CD8-positive, alpha-beta memory T cell (primary cell): ENCODE measurements at places on chromosomes 16 and 17. TPM values are rescaled to one million over a fixed set of nuclear protein-coding genes. Genes with fewer than 3 reads are reported as not detected.

GLP2R gene
- not detected for total RNA-seq

TPPP3 gene
- total RNA-seq = not detected

CCL7 gene
- not detected for total RNA-seq

CA7 gene
- total RNA-seq = not detected

PIK3R5 gene
- total RNA-seq = 28.6 TPM

NEUROD2 gene
- total RNA-seq = not detected

ABCC3 gene
- total RNA-seq = 0.37 TPM

IRX3 gene
- total RNA-seq = not detected

GRCh38 chr17:12485361-12485906 is 180.3 kb upstream of the MYOCD start:
- DNase-seq = no peak
- no peak overlapping the region for H3K27ac ChIP-seq
- no peak overlapping the region for H3K4me3 ChIP-seq
- no peaks in the 10 kb centered on the region for H3K36me3 ChIP-seq
- no peaks in the 10 kb centered on the region for H3K27me3 ChIP-seq

DNA sequence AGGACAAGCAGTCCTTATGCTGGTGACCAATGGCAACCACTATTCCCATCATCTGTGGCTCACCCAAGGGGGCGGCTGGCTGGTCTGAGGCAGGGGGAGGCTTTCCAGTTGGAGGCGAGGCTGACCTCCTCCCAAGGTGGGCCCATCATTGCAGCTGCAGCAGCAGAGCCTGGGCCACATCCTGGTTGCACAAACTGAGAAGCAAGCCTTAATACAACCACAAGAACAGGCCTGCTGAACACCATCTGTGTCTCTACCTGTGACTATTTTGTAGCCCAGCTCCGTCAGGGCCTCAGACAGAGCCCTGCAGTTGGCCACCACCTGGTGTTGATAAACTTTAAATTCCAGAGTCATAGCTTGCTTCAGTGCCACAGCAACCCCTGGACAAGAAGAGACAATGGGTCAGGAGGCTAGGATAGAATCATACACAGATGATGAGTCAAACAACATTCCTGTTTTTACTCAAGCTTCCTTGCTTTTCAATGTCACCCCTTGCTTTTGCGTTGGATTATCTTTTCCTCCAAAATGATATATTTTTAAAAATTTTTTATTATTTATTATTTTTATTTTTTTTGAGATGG is 17.9 kb downstream of the SMCR8 start:
- H3K27me3 ChIP-seq = no peaks in the 10 kb centered on the region
- no peak overlapping the region for H3K27ac ChIP-seq
- peaks cover 15% of the 10 kb centered on the region for H3K36me3 ChIP-seq
- H3K4me1 ChIP-seq = peaks cover 12% of the 10 kb centered on the region

GRCh38 chr16:22937169-22937568 is 123.2 kb downstream of the HS3ST2 start:
- no peak overlapping the region for H3K27ac ChIP-seq
- no peaks in the 10 kb centered on the region for H3K36me3 ChIP-seq
- no peaks in the 10 kb centered on the region for H3K4me1 ChIP-seq
- no peak overlapping the region for H3K4me3 ChIP-seq

GRCh38 chr16:48605518-48606110 is 4.4 kb downstream of the N4BP1 start:
- no peaks in the 10 kb centered on the region for H3K36me3 ChIP-seq
- no peak for DNase-seq
- H3K27me3 ChIP-seq = no peaks in the 10 kb centered on the region
- H3K4me1 ChIP-seq = peaks cover 77% of the 10 kb centered on the region

DNA sequence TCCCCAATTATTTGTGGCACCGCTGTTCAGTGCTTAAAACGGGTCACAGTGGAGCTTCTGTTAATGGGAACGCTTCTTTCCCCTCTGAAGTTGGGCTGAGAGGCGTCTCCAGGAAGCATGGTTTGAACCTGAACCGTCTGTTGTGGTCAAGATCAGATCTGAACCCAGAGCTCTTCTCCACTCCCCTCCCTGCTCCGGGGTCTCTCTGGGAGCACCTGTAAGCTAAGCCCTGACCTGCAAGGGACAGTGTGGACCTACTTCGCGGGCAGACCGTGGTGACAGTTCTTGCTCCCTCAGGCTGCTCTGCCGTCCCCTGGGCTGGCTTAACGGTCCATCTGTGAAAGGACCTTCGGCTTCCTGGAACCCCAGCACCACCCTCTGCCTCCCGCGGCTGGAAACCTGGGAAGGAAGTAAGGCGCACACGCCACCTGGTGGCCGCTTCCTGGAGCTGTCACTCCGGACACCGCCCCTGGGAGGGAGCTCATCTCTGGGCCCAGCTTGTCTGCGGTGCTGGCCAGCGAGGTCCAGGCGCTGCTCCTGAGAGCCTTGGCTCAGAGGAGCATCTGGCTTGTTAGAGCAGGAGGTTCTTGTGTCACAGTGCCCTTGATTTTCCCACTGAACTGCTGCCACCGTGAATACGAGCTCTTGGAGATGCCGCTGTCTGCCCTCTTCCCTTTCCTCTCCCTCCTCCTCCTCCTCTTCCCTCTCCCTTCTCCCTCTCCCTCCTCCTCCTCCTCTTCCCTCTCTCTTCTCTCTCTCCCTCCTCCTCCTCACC is 518.5 kb upstream of the EEF2KMT start:
- no peaks in the 10 kb centered on the region for H3K4me1 ChIP-seq
- no peak overlapping the region for H3K27ac ChIP-seq
- no peaks in the 10 kb centered on the region for H3K36me3 ChIP-seq
- H3K27me3 ChIP-seq = no peaks in the 10 kb centered on the region
- H3K4me3 ChIP-seq = no peak overlapping the region

GRCh38 chr16:26772503-26772902 is 294.2 kb upstream of the C16orf82 start:
- H3K36me3 ChIP-seq = no peaks in the 10 kb centered on the region
- H3K27me3 ChIP-seq = no peaks in the 10 kb centered on the region
- no peak overlapping the region for H3K4me3 ChIP-seq
- no peak overlapping the region for H3K27ac ChIP-seq
- DNase-seq = no peak
- H3K4me1 ChIP-seq = no peaks in the 10 kb centered on the region

DNA sequence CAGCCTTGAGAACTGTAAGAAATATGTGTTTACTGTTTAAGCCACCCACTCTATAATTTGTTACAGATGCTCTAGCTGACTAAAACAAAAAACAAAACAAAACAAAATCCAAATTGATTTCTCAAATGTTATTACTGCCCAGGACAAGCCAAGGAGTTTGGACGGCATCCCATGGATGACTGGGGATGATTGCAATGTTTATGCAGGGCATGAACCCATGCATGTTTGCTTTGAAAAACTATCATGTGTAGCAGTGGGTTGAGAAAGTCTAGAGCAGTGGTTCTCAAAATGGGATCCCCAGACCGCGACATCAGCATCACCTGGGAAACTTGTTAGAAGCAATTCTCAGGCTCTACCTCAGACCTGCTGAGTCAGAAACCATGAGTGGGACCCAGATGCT is 223.2 kb upstream of the PSMD7 start:
- H3K4me3 ChIP-seq = no peak overlapping the region
- H3K27ac ChIP-seq = no peak overlapping the region
- no peak for DNase-seq
- H3K27me3 ChIP-seq = no peaks in the 10 kb centered on the region

GRCh38 chr16:9099131-9099625 is 7.7 kb downstream of the HAPSTR1 start:
- H3K4me1 ChIP-seq = peaks cover 94% of the 10 kb centered on the region
- DNase-seq = no peak
- no peaks in the 10 kb centered on the region for H3K27me3 ChIP-seq
- H3K4me3 ChIP-seq = no peak overlapping the region

GRCh38 chr16:23694644-23695373 is 16.1 kb downstream of the PLK1 start:
- no peak for DNase-seq
- H3K4me3 ChIP-seq = no peak overlapping the region
- no peaks in the 10 kb centered on the region for H3K27me3 ChIP-seq
- H3K27ac ChIP-seq = no peak overlapping the region

- no peak overlapping the region for H3K4me3 ChIP-seq
- H3K4me1 ChIP-seq = no peaks in the 10 kb centered on the region
Observed at GRCh38 chr16:76819226-76819916, 371.6 kb upstream of the MON1B start.

DNA sequence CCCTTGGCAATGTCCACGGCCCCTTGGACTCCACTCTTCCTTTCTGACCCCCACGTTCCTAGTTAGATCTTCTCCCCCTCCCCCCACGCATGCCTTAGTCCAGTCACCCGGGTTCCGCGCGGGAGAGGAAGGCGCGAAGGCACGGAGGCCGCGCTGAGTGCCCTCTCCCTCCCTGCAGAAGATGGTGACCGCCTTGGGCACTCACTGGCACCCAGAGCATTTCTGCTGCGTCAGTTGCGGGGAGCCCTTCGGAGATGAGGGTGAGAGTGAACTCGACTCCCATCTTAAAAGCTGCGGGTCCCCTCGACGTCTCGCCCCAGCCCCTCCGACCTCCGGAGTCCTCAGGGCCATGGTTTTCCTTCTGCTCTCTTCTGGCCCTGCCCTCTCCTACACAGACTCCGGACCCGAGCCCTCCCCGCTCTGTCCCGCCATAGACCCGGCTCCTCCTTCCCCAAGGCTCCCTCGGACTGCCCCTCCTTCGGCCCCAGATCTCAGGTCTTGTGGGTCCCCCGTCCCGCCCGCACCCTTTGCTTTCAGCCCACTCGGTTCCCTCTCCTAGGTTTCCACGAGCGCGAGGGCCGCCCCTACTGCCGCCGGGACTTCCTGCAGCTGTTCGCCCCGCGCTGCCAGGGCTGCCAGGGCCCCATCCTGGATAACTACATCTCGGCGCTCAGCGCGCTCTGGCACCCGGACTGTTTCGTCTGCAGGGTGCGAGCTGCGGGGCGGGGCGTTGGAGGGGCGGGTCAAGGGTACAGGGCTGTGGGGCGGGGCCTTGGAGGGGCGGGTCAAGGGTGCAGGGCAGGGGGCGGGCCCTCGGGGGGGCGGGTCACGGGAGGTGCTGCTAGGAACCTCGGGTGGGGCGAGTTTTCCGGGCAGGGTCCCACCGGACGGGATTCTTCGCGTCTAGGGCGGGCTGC is 4.6 kb downstream of the TGFB1I1 start:
- peaks cover 9% of the 10 kb centered on the region for H3K27me3 ChIP-seq
- DNase-seq = peak; percentile 82
- H3K27ac ChIP-seq = peak overlapping the region; percentile 51
- peaks cover 6% of the 10 kb centered on the region for H3K4me1 ChIP-seq

- no peak for DNase-seq
- H3K4me3 ChIP-seq = no peak overlapping the region
- peaks cover 10% of the 10 kb centered on the region for H3K4me1 ChIP-seq
- no peak overlapping the region for H3K27ac ChIP-seq
- no peaks in the 10 kb centered on the region for H3K27me3 ChIP-seq
- no peaks in the 10 kb centered on the region for H3K36me3 ChIP-seq
Observed at GRCh38 chr16:88448461-88449266, 4.4 kb upstream of the ZFPM1 start.

DNA sequence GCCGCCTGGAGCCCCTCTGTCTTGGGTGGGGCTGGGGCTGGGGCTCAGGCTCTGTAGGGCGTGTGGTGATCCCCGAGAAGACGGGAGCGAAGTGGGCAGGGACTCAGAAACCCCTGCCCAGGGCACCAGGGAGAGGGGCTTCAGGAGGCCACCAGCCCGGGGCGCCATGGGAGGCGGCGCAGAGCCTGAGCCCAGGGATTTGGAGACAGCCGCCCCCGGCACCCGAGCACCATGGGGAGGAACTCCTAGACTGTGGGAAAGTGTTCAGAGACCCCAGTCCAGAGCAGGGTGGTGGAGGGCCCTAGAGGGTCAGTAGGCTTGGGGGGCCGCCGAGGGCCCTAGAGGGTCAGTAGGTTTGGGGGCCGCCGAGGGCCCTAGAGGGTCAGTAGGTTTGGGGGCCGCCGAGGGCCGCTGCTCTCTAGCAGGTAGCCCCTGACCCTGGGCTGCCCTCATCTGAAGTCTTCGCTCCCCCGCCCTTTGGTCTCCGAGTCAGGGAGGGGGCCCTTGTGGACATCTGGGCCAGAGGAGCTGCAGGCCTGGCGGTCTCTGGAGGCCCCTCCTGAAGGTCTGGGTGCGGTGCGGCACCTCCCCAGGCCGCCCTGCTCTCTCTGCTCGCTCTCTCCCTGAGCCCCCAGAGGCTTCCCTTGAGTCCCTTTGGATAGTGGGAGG is 734 bp downstream of the ARHGDIG start:
- DNase-seq = no peak
- H3K27me3 ChIP-seq = peaks cover 14% of the 10 kb centered on the region

GRCh38 chr17:72419866-72420774 is 299.3 kb downstream of the SOX9 start:
- no peak overlapping the region for H3K27ac ChIP-seq
- no peak overlapping the region for H3K4me3 ChIP-seq
- no peaks in the 10 kb centered on the region for H3K4me1 ChIP-seq
- no peaks in the 10 kb centered on the region for H3K36me3 ChIP-seq

- no peak overlapping the region for H3K4me3 ChIP-seq
- DNase-seq = no peak
- H3K27ac ChIP-seq = no peak overlapping the region
- H3K36me3 ChIP-seq = no peaks in the 10 kb centered on the region
Observed at GRCh38 chr17:34845296-34845695, 116.0 kb downstream of the CCT6B start.

DNA sequence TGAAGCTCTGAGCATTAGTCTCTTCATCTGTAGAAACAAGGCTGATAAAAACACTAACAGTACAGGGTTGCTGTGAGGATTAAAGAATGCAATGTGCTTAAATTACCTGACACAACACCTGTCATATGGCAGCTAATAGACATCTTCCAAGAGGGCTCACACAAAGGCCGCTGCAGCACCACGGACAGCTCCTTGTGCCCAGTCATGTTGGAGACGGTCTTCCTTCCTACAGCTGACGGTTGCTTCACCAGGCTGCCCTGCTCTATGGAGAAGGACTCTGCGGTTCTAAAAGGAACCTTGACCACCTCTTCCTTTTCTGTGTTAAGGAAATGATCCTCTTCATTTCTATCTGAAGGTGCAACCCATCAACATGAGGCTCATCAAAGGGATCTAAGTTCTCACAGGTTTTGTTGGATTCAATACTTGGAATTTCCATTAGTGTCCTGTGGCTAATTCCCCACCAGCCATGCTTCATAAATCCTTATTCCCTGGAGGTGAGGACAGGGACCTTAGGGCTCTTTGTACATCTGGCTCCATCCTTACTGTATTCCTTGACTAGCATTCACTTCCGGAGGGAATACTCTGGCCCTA is 138.9 kb upstream of the CES5A start:
- DNase-seq = peak; percentile 12
- H3K27me3 ChIP-seq = peaks cover 3% of the 10 kb centered on the region
- H3K4me3 ChIP-seq = no peak overlapping the region
- H3K36me3 ChIP-seq = no peaks in the 10 kb centered on the region
- H3K27ac ChIP-seq = no peak overlapping the region
- H3K4me1 ChIP-seq = no peaks in the 10 kb centered on the region
